ENCODE measurements at places on chromosomes 7 and 10.

- DNase-seq, result peak; percentile 24
Observed at GRCh38 chr7:105389088-105389650, 448 bp upstream of the SRPK2 start.

GRCh38 chr7:139661903-139662302 is 115.9 kb downstream of the HIPK2 start:
- no peak for DNase-seq

GRCh38 chr10:92385831-92386230 is 94.9 kb downstream of the MARCHF5 start:
- peak; percentile 18 for DNase-seq

DNA sequence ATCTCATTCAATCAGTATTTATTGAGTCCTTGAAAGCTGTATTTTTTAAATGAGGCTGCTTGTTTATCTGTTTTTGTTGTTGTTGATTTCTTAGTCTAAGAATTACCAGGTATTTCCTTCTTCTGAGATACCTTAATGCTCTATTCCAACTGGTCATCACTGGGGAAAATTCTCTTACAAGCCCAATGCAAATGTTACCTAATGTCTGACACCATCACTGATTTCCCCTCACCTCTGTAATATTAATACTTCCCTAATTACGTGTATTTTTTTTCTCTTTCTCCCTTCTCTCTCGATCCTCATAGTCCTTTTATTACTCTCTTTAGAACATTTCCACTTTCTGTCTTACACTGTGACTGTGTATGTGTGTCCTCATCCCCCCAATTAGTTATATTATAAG is 13.9 kb downstream of the HDAC9 start:
- DNase-seq, result peak; percentile 23

- peak; percentile 84 for DNase-seq
Observed at GRCh38 chr10:106935978-106936451, 228.5 kb downstream of the SORCS1 start.

- no peak for DNase-seq
Observed at GRCh38 chr7:30745261-30745941, 6.5 kb upstream of the INMT start.

DNA sequence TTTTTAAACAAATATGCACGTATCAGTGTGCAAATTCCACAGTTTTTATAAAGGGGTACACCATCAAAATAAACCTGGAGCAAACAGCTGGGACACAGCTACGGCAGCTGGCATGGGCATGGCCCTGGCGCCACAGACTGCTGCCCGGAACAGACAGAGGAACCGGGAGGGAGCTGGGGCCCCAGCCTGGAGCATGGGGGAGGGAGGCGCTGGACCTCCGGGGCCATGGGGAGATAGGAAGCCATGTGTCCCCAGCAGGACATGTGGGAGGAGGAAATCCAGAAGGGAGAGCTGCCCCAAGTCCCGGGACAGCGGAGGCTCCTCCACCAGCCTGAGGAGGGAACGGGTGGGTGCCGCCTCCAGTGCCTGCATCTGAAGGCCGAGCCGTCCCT is 180.1 kb downstream of the MAD1L1 start:
- DNase-seq, result no peak

GRCh38 chr10:30811276-30812017 is 181.9 kb upstream of the LYZL2 start:
- DNase-seq, result no peak

GRCh38 chr7:127896659-127897058 is 134.6 kb downstream of the LRRC4 start:
- no peak for DNase-seq

GRCh38 chr10:93916257-93917063 is 22.7 kb downstream of the SLC35G1 start:
- DNase-seq, result no peak

GRCh38 chr10:110304394-110304779 is 333 bp downstream of the SMNDC1 start:
- DNase-seq, result peak; percentile 15

GRCh38 chr7:84786073-84786472 is 400.8 kb downstream of the SEMA3D start:
- no peak for DNase-seq

GRCh38 chr10:31508882-31509281 is 189.9 kb downstream of the ZEB1 start:
- no peak for DNase-seq

GRCh38 chr10:44024356-44025116 is 360.4 kb downstream of the CXCL12 start:
- DNase-seq, result no peak

DNA sequence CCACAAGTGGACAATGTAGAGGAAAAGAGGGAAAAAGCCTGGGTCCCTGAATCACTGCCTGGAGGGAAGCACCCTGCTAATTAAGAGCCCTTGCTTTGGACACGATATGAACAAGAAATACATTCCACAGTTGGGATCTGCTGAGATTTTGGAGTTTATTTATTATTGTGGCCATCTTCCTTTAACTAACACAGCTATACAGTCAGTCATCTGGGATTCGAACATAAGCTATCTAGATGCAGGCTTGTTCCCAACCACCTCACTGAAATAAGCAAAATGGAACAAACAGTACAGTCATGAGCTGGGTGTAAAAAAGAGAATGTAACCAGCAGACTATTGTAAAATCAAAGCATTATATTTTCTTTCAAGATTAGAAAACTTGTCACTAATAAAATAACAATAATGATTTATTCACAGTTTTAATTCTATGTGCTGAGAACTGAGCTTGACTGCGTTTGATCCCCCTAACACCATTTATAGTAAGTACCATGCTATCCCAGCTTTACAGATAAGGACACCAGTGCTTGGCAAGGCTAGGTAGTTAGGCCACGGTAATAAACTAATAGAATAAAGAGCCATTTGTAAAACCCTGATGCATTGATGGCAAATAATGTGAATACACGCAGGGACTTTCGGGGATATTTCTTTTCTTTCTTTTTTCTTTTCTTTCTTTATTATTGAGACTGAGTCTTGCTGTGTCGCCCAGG is 223.8 kb upstream of the KLF6 start:
- DNase-seq, result no peak

- no peak for DNase-seq
Observed at GRCh38 chr10:132981173-132981555, 38.8 kb upstream of the CFAP46 start.

- no peak for DNase-seq
Observed at GRCh38 chr10:42984761-42985325, 92.0 kb upstream of the RET start.

GRCh38 chr7:128459394-128459878 is 3.8 kb downstream of the HILPDA start:
- DNase-seq, result peak; percentile 76

GRCh38 chr10:9342885-9343570 is 1288.5 kb downstream of the GATA3 start:
- peak; percentile 30 for DNase-seq

GRCh38 chr10:44911081-44911540 is at the start of gene TMEM72:
Gene TMEM72 (plus strand): TSS chr10:44911337. CDS start chr10:44911513, 176 bp downstream.
- no peak for DNase-seq

DNA sequence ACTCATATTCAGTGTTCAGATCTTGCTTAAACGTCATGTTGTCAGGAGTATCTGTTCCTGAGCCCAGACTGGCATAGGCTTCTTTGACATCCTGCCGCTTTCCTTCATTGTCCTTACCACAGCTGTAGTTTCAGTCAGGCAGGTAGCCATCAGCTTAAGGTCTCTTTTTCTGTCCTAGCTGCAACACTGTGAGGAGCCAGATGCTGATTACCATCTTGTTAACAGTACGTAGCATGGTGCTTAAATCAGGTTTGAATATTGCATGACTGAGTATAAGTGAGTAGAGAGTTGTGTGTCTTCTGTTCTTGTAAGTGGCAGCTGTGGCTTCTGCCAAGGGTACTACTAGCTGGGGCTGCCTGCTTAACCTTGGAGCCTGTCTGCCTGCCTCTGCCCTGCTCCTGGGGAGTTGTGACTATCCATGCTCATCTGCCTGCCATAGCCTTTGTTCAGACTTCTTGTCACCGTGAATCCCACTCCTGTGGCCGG is 92.6 kb downstream of the MAPK8 start:
- DNase-seq, result no peak
